ENCODE measurements at places on chromosomes 12 and 14.

- DNase-seq, result no peak
Measured at GRCh38 chr14:28895389-28895788, 128.8 kb downstream of the FOXG1 start.

DNA sequence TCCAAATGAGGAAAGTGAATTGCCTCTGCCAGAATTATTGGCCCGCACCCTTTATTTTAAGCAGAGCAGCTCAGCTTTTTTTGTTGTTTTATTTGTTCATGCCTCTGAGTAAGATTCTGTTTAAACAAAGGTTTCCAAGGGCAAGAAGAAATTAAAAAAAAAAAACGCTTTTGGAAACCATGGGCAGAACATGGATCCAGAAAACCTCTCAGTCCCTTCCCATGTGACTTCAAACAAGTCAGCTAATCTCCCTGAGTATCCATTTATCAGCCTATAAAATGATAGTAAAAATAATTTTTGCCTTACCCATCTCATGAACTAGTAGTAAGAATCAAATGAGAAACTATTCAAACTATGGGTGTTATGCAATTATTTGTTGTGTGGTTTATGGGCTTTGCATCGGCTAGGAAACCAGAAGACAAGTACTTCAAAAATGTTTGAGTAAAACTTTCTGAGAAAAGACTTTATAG lies 27.6 kb downstream of the KITLG start:
- DNase-seq, result no peak

DNA sequence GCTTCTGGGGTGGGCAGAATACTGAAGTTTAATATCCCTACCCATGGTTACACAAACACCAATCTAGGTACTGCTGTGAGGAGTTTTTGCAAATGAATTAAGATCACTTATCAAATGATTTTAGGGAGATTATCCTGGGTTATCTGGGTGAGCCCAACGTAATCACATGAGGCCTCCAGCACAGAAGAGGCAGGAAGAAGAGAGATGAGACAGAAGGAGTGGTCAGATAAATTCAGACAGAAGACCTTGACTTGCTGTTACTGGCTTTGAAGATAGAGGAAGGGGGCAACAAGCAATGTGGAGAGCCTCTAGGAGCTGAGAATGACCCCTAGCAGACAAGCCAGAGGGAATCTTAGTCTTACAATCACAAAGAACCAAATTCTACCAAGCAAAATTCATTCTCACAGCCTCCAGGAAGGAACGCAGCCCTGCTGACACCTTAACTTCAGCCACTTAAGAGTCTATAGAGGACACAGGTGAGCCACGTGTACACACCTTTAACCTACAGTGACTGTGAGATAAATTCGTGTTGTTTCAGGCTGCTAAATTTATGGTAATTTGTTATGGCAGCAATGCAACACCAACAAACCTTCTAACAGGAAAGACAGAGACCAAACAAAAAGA lies 49.4 kb downstream of the FERMT2 start:
- no peak for DNase-seq

- no peak for DNase-seq
Measured at GRCh38 chr12:91419809-91420208, 237.2 kb upstream of the DCN start.

DNA sequence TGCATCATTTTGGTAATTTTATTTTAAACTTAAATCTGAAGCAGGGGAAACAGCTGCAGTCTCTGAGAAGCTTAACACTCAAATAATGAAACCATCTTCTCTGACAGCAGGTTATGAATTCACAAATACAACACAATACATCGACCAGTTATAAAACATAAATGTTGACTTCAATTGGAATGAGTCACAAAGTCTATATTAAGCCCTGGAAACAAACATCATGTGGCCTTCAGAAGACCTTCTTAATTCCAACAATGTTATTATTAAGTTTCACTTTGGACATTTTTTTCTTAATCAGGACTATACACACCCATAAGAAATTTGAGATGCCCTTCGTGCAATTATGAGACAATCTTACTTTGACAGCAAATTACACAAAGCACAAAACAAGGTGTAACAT lies 68.9 kb downstream of the CEP128 start:
- no peak for DNase-seq
